ENCODE measurements at places on chromosomes 2 and 18.

DNA sequence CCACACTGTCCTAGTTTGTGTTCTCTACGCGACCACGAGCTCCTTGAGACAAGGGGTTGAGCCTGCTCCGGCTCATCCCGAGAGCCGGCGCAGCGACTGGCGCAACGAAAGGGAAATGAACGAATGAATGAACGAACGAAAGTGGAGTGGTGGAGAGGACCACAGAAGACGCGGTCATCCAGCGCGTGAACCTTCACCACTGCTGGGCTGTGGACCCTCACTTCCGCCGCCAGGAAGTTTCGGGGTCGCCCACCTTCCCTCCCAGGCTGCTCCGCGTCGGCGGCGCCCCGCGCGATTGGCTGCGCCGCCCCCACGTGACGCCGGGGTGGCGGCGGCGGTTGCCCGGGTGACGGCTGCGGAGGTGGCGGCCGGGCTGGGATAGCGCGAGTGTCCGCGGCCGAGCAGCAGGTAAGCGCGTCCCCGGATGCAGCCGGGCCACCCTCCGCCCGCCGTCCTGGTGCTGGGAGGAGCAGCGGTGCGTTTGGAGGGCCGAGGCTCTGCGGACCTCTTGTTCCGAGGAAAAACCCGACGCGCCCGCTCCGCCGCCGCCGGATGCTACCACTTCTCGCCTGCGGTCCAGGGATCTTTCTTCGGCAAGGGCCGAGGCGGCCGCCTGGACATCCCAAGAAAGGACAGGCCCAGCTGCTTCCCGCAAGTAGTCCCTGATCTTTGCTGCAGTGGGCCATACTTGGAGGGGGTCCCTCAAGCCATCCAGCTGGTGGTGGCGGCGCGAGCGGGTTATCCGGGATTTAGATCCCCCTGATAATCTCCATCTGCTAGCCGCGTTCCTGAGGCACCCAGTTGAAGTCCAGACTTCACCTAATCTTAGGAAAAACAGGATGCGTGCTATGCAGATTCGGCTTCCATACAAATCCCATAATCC, at the start of gene ARMC9:
Gene ARMC9 (plus strand): TSS at position 341 of the 883 bp plus-strand sequence. CDS start 7,608 bp downstream, outside the sequence.
- peak within 1 kb of the TSS; percentile 85 for H3K4me3 ChIP-seq
- DNase-seq: peak; percentile 83
- no peak within 1 kb of the TSS for H3K27ac ChIP-seq
- peaks cover 13% of the 10 kb centered on the region for H3K4me1 ChIP-seq
- no peaks in the 10 kb centered on the region for H3K36me3 ChIP-seq
- H3K27me3 ChIP-seq: peaks cover 73% of the 10 kb centered on the region

GRCh38 chr2:197281421-197281820, 29.2 kb downstream of the ANKRD44 start:
- H3K27me3 ChIP-seq: no peaks in the 10 kb centered on the region
- DNase-seq: no peak
- H3K27ac ChIP-seq: no peak overlapping the region
- no peak overlapping the region for H3K4me3 ChIP-seq

GRCh38 chr2:74385396-74385795, 5.3 kb upstream of the DCTN1 start:
- no peak for DNase-seq
- peaks cover 12% of the 10 kb centered on the region for H3K4me1 ChIP-seq
- no peaks in the 10 kb centered on the region for H3K27me3 ChIP-seq
- peaks cover 2% of the 10 kb centered on the region for H3K36me3 ChIP-seq

- H3K4me1 ChIP-seq: no peaks in the 10 kb centered on the region
- no peak overlapping the region for H3K27ac ChIP-seq
- H3K27me3 ChIP-seq: peaks cover 4% of the 10 kb centered on the region
- no peaks in the 10 kb centered on the region for H3K36me3 ChIP-seq
- H3K4me3 ChIP-seq: no peak overlapping the region
Measured at GRCh38 chr2:16079637-16080036, 139.3 kb downstream of the MYCN start.
